ENCODE measurements at places on chromosomes 7 and 10. TPM values are rescaled to one million over a fixed set of nuclear protein-coding genes. Genes with fewer than 3 reads are reported as not detected.

DNA sequence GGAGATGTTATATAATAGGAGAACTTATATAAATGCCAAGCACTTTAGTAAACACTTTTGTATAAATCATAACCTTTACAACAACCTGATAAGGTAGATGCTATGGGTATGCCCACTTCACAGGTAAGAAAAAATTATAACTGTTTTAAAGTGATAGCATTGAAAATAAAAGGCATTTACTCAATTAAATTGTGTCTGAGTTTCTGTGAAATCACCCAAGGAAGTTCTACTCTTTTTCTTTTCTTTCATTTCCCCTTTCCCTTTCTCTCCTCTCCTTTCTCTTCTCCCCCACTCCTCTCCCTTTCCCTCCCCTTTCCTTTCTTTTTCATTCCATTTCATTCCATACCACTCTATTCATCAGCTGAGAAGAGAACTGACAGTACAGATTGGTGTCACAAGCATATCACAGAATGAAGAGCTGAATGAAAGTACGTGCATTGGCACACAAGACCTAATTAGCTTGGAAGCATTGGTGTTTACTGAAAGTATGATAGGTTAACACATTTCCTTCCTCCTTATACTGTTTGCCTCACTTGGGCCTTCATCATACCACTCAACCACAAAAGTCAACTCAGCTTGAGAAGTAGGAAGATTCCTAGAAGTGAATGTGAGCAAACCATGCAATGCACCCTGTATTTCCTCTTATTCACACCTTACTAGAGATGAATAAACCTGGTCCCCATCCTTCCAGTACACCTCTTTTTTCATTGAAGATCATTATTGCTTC lies 117.9 kb upstream of the AGR3 start:
- no peak for DNase-seq

DNA sequence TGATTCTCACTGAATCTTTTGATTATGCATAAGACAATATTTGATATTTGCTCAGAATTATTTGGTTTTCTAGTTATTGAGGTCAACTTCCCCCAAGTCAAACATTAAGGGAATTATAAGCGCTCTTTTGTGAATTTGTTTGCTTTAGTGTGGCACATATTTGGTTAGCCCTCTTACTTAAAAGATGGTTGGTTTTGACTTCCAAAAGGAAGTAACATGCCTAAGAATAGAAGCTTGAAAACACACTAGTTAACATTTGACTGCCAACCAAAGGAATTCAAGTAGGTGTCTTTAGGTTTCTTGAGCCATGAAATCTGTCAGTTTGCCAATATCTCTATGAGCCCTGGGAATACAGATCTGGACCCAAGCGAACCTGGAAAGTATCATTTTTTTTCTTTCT lies 24.9 kb downstream of the STEAP4 start:
- DNase-seq = peak; percentile 76

DNA sequence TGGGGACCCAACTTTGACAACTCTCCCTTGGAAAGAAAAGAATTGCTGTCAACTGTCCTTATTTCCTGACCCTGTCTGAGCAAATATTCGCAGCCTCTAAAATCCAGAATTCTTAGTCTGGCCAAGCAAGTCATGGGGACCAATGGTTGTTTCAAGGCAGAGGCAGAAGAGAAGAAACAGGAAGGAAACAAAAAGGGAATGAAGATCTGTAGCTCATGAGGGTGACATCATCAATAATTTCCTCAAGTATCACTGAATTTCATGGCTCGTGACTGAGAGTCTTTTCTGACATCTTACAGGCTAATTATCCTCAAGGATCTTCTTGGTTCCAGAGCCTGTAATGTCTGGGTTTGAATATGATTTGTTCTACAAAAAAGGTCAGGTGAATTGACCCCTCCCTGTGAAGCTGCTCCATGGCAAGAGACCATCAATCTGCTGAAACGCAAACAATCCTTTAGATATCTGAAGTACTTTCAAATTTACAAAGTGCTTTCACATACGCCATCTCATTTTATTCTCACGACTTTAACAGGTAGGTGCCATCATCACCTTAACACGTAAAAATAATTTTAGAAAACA lies 5.8 kb downstream of the CDK6 start:
- no peak for DNase-seq

DNA sequence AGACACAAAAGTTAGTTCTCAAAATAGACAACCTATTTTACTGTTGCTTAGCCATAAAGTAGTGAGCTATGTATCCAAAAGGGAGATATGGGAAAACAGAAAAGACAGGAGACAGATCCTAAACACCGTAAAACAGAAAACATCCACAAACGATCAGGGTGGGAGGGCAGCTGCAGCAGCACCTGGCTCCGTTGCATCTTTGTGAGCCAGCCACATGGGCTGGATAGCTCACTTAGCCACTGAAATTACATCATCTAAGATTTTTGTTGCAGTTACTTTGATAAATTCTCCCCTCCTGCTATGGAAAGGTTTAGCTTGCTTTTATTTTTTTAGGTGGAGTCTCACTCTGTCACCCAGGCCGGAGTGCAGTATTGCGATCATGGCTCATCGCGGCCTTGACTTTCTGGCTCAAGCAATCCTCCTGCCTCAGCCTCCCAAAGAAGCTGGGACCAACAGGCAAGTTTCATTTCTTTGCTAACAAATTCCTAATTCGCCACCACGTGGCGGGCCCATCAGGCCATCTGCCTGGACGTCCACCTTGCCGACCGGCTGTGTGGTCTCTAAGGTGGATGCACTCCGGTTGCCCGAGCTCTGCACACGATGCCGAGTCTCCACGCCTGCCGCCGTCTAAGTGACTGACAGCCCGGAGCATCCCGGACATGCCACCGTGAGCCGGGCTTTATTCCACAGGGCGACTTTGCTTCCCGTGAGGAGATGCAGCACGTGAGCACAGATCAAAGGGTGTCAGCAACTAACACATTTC lies 159.8 kb downstream of the DIP2C start:
- DNase-seq = no peak

The PPP1R3A gene
- total RNA-seq = not detected

The GPR158 gene
- total RNA-seq = not detected

Data from renal cortical epithelial cell (primary cell).